ENCODE measurements at places on chromosomes 16 and 17. TPM values are rescaled to one million over a fixed set of nuclear protein-coding genes. Genes with fewer than 3 reads are reported as not detected.
A peak's percentile ranks its signal among the peaks of the same experiment; 100 is the strongest.

CRHR1 gene
- not detected for polyA plus RNA-seq

ZNF598 gene
- polyA plus RNA-seq, result 22.5 TPM

WFIKKN2 gene
- polyA plus RNA-seq, result 0.65 TPM

NLRC3 gene
- 3.7 TPM for polyA plus RNA-seq

- DNase-seq, result no peak
Observed at GRCh38 chr17:79715943-79716797, 14.6 kb upstream of the ENPP7 start.

DNA sequence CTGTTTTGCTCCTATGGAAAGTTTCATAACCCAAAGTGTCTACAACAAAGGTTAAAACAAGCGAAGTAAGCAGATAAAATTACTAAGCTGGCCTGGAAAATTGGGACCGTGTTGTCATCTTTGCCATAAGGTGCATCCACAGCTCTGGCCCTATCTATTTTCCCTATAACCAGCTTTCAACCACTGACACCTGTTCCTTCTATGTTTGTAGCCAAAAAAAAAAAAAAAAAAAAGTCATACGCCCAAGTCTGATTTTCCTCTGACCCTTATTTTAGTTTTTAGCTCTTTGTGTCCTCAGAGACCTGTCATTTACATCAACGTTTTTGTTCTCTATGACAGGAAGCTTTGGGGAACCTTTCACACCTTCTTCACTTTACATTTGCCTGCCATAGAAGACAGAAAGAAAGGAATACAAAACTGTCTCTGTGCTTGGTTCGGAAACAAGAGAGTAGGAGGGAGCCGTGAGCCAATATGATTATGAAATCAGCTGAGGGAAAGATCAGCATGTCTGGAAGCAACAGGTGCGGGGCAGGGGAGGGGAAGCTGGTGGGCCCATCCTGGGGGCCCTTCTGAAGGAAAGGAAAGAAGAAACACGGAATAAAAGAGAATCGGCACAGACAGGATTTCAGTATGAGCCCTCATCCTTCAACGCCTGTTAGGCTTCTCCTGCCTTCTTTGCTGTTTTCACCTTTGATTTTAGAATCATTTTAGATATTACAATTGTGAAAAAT is 8.5 kb downstream of the HS3ST3A1 start:
- no peak for DNase-seq

GRCh38 chr16:48609652-48610029 is 339 bp downstream of the N4BP1 start:
- DNase-seq, result no peak

DNA sequence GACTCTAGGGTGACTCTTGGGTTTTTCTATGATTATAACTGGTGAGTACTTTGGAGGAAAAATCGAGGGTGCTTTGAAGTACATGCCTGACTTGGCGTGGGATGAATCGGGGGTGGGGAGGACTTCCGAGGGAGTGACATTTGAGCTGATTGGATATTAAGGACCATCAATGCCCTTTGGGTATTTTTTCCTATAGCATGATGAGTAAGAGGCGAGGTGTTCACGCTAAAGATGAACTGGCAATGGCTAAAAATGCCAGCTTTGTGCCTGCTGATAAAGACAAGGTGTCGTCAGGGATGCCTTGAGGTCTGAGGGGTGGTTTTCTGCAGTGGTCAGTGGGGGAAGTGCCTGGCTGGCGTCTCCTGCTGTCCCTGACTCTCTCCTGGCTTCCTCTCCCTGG is 25.3 kb downstream of the USP43 start:
- DNase-seq, result no peak

- peak; percentile 41 for DNase-seq
Observed at GRCh38 chr16:68310437-68310773, 341 bp downstream of the SLC7A6OS start.

DNA sequence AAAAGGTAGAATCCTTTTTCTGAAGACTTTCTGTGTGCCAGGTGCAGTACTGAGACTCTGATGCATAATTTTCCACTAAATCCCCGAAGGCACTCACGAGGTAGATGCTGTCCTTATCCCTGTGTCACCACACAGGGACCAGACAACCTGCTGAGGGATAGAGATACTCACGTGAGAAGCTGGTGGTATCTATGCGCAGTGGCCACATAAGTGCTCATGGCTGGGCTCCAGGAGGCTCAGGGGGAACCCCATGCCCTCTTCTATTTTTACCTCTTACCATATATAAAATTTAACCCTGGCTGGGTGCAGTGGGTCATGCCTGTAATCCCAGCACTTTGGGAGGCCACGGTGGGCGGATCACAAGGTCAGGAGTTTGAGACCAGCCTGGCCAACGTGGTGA is 38.3 kb downstream of the NT5M start:
- peak; percentile 5 for DNase-seq

DNA sequence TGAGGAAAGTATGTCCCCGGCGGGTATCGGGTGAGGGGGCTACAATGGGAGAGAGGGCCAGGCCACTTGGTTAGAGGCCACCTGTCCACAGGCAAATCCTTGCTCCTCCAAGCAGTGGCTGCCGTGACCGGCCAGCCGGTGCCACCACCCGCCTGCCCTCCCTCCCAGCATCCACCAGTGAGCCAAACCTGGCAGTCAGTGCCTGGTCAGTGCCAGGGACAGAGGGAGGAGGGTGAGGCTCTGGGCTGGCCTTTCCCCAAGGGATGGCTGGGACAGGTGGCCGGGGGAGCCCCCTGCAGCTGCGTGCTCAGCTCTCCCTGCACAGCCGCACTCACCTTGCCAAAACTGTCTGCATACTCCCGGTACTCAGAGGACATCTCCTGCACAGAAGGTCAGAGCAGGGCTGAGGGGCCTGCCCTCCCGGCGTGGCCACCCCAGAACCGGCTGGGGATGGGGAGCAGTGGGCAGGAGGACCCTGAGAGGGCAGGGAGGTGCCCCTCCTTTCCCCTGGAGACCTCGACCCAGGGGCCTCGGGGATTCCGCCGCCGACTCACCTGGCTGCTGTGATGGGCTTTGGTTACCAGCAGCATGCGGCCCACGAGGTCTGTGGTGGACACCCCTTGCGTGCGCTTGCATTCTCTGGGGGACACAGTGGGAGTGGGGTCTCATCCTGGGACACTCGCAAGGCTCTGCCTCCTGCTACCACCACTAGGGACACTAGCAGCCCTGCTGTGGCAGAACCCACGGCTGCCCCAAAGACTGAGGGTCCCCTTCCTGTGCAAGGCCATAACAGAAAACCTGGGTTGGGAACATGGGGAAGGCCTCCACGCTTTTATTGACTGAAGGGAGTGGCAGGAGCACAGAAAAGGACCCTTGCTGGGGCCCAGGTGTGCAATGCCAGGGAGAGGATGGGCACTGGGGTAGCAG is 3.7 kb downstream of the PCYT2 start:
- no peak for DNase-seq

GRCh38 chr17:79947351-79948031 is 88.2 kb downstream of the TBC1D16 start:
- DNase-seq, result no peak

Data from left lung (tissue), 14 donors.